ENCODE measurements at places on chromosomes 16 and 17.
A peak's percentile ranks its signal among the peaks of the same experiment; 100 is the strongest.

GRCh38 chr16:78742501-78743283 lies 643.2 kb downstream of the WWOX start:
- peak; percentile 41 for DNase-seq

DNA sequence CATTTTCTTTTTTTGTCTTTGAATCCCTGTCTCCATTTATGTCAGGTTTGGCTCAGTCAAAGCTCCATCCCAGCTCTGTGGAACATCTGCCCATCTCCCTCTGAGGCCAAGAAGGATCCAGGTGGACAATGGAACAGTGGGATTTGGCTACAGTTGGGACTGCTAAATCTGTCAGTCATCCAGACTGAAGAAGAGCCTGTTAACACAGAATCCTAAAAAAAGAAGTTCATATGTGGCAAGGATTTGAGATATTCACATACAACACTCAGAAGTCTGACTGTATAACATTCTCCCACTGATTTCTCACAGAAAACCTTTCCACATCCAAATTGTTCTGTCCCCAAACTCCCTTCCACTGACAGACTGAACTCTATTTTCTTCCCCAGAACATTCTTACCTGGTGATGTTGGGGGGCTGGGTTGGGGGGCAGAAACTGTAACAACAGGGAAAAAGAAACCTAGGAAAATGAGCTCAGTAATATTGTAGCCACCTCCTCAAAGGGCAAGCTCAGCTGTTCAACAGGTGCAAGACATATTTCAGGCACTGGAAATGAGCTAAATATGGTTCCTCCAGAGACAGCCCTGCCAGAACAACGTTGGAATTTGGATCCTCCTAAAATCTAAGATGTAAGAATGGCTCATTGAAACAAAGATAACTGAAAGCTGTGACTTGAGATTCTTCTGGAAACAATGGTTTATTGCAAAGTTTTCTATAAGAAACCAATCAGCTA lies 301.5 kb upstream of the CDH5 start:
- DNase-seq = no peak

DNA sequence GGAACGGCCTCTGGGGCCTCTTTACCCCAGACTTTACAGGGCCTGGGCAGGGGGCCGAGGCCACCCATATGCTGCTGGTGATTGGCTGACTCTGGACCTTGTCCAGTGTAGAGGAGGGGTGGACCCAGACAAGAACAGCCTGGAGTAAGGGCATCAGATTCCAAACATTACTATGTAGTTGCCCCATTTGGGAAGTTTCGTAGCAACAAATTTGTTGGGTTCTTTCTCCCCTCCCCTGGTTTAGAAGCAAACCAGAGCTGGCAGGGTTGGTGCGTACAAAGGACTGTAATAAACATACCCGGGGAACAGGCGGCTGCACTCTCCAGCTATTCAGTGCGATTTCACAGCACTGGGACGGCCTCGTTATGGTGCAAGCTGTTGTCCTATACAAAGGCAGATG lies 145.5 kb downstream of the NTN1 start:
- DNase-seq = no peak

- no peak for DNase-seq
Measured at GRCh38 chr17:36944553-36944952, 4.2 kb upstream of the AATF start.

GRCh38 chr17:57329380-57330214 lies 73.3 kb downstream of the MSI2 start:
- no peak for DNase-seq

DNA sequence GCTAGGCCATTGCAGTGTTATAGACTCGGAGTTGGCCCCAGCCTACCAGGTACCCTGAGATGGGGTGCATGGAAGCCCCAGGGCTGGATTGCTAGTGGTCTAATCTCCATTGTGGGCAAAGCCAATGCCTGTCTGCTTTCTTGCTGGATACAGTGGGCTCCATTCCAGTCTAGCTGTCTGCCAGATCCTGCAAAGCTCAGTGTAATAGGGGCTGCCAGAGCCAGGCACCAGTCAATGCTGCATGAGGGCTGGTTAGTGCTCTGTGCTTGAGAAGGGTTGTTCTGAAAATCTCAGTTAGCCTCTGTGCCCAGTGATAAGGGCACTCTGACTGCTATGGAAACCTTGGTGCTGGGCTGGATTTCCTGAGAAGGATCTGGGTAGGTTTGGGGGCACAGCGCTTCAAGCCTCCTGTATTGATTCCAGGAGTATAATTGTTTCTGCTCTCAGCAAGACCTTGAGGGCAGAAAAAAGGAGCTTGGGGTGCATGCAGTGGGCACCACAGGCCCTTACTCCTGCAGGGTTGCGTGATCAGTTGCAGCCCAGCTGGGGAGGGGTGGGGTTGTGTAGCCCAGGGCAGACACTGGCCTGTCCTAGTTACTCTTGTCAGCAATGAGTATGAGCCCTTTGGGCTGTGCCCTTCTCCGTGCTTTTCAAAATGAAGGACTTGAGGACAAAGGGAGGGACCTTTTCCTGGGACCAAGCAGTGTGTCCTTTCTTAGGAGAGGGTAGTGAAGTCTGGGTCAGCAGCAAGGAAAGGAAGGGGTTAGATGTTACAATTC lies 19.0 kb downstream of the SMPD3 start:
- DNase-seq = no peak

DNA sequence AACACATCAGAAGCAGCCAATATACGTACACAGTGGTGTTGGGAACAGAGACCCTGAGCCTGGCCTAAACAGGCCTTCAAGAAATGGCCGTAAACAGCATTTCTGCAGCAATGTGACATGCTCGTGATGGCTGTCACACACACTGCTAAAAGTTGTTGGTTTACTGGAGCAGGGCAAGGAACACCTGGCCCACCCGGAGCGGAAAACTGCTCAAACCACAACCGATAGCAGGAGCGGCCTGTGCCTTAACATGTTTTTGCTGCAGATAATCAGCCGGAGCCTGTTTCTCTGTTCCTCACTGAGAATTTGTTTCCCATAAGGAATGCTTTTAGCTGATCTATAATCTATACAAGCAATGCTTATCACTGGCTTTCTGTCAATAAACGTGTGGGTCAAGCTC lies 6.0 kb upstream of the DPEP1 start:
- no peak for DNase-seq

DNA sequence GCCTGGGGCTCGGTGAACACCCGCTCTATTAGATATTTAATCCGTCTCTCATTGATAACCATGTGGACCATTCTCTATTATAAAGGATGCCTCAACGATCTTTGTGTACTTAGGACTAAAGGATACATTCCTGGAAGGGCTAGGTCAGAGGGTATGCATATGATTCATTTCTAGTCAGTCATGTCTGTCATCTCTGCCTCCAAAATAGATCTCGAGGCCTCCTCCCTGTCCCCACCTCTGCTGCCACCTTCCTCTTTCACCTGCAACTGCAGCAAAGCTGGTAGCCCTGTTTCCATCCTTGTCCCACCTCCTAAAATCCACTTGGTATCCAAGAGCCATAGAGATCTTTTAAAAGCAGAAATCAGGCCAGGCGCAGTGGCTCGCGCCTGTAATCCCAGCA lies 121.5 kb downstream of the KATNIP start:
- no peak for DNase-seq

DNA sequence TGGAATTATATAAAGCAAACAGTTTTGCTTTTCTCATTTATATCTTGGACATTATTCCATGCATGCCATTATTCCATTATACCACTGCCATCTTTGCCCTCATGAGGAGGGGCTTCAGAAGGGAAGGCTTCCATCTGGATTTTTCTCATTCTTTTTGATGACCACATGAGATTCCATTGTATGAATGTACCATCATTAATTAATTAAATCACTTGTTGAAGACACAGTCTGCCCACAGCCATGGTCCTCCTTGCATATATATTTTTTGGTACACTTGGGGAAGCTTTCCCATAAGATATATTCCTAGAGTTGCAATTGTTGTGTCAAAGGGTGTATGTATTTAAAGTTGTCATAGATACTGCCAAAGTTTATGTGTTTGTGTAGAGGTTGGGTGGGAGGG lies 7.1 kb downstream of the ARL4D start:
- no peak for DNase-seq

- DNase-seq = no peak
Measured at GRCh38 chr16:81939164-81940056, 71.9 kb downstream of the SDR42E1 start.

DNA sequence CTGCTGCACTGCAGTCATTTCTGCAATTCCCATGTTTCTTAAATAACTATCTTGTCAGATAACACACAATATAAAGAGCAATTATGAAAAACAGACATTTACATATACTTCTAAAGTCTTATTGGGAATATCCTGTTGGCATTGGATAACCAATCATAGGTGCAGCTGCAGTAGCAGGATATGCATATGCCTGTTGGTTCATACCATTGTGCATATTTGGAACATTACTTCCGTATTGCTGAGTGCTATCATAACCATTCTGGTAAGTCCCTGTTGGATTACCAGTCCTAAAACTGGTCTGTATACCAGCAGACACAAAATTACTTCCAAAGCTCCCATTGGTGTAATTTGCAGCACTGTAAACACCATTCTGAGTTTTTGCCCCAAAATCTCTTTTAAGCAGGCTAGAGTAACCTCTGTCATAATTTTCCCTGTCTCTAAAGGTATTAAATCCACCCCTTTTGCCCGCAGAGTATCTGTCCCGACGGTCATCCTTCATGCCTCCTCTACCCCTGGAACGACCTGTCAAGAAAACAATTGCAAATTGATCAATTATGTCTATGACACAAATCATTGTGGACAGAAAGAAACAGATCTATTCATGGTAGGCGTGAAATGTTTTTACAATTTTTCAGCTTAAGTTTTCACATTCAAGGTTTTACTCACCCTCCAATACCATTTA lies 3.1 kb upstream of the POLG2 start:
- no peak for DNase-seq

- DNase-seq = no peak
Measured at GRCh38 chr16:88300463-88300835, 82.3 kb upstream of the ZNF469 start.

DNA sequence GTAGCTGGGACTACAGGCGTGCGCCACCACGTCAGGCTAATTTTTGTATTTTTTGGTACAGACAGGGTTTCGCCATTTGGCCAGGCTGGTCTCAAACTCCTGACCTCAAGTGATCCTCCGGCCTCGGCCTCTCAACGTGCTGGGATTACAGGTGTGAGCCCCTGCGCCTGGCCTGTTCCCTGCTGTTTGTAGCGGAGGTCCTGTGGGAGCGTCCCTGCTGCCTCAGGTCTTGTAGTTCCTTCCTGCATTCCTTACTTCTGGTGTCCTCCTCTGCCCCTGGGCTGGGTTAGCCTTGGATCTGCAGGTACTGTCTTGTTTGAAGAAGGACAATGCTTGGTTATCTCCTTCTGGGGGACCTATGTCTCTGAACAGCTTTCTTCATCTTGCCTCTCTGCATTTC lies 23.6 kb upstream of the G6PC1 start:
- no peak for DNase-seq

GRCh38 chr17:2054512-2055291 lies at the start of gene HIC1:
Gene HIC1, plus strand, starts transcription at chr17:2055103. Its CDS starts 1,588 bp downstream, at chr17:2056691.
- peak; percentile 59 for DNase-seq

GRCh38 chr16:71722801-71723536 lies 1.5 kb downstream of the PHLPP2 start:
- peak; percentile 27 for DNase-seq

DNA sequence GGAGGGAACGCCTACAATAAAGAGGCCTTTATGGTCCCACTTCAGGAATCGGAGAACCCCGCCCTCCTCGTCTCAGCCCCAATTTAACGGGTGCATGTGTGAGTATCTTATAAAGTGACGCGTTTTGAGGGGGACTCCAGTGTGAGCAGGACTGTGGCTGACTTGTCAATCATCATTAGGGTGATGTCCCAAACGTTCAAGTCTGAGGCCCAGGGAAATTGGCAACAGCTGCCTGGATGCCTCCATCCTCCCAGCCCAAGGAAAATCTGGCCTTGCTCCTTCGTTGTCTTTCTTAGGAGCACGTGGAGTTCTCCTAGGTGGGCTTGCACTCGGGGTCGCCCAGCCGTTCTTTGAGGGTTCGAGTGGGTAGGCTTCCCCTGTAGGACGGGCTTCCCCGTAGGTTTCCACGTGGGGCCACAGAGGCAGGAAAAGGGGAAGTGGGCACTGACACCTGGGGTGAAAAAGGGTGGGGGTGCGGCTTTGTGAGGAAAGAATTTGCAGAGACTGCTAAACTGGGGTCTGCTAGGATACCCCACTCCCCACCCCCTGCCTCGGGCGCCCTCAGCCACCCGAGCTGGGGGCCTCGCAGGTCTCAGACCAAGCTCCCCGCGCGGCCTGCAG lies 561 bp upstream of the HERPUD1 start:
- DNase-seq = no peak

DNA sequence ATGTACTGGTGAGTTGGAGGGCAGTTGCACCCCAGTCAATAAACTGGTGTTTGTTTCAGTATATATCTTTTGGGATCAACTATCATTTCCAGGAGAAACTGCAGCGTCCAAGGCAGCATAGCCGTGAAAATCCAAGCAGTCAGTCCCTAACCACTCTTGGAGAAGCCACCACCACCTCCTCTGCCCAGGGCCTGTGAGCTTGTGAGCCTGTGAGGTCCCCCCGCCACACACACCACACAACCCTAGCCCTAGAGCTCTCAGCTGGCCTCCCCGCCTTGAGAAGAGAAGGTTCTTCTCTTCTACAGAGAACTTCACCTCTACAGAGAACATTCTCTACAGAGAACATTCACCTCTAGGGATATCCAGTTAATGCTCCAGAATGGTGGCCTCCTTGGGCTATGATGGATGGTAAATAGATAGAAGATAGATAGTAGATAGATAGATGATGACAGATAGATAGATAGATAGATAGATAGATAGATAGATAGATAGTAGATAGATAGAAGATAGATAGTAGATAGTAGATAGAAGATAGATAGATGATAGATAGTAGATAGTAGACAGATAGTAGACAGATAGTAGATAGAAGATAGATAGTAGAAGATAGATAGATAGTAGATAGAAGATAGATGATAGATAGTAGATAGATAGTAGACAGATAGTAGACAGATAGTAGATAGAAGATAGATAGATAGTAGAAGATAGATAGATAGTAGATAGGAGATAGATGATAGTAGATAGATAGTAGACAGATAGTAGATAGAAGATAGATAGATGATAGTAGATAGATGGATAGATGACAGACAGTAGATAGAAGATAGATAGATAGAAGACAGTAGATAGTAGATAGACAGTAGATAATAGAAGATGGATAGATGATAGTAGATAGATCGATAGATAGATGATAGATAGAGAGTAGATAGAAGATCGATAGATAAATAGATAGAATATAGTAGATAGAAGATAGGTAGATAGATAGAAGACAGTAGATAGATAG lies 13.7 kb downstream of the ALOX15B start:
- DNase-seq = no peak

DNA sequence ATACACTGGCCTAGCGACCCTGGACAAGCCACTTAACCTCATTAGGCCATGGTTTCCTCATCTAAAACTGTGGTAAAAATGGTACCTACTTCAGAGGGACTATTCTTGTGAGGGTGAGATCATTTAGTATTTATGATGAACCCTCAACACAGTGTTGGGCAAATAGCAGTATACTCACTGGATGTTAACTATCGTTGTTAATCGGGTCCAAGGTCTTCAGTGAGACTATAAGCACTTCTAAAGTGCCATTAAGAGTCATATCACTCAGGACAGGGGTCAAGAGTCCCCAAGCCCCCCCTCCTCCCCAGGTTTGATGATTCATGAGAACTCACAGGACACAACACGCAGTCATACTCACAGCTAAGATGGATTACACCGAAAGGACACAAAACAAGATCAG lies 11.0 kb downstream of the TK2 start:
- no peak for DNase-seq

GRCh38 chr17:37399265-37399803 lies 7.3 kb downstream of the ACACA start:
- DNase-seq = no peak

- no peak for DNase-seq
Measured at GRCh38 chr17:12089809-12090384, 69.2 kb downstream of the MAP2K4 start.
